NCI-H345 (cell line): ENCODE measurements at places on chromosomes 5 and 9.
A peak's percentile ranks its signal among the peaks of the same experiment; 100 is the strongest.

DNA sequence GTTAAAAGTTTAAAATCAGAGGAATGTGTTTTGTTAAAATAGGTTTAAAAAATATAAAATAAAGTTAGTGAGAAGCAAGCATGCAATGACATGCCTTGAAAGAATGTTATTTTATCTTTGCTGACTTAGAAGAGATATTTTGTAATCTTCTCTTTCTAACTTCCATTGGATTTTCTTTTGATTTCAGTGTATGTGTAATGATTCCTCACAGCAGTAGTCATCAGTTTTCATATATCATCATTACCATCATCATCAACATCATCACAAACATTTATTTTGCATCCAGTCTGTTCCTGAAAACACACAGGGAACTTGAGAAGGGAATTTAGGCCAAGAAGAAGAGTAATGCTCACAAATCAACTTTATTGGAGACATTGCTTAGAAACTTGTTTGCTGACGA, 699.6 kb downstream of the TAF11L14 start:
- no peak for DNase-seq

DNA sequence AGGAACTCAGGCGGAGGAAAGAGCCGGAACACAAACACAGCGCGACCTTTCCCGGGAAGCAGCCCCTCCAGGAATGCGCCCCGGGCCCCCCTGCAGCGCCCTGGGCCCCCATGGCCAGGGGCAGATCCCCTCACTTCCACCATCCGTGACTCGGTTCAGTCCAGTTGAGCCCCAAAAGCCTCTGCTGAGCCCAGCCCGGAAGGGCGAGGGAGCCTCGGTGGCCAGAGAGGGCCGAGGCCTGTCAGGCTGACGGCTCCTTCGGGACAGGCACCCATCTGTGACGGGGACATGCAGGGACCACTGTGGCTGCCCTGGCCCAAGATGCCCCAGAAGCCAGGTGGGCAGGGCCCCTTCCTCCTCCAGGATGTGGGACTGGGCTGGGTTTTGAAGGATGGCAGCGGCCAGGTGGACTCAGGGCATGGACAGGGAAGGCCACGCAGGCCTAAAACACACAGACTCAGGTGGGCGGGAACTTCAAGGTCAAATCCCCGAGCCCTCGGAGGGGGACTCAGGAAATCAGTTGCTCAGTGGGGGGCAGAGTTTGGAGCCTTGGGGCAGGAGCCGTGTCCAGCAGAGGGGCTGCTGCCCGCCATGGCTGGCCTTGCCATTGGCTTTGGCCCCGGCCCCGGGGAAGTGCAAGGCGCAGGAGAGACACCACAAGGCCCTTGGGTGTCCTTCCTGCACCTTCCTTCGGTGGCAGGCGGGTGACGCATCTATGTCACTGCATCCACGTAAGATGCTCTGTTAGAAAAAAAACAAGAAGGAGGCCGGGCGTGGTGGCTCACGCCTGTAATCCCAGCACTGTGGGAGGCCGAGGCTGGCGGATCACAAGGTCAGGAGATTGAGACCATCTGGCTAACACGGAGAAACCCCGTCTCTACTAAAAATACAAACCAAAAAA, 29.7 kb upstream of the ABO start:
- no peak for DNase-seq

DNA sequence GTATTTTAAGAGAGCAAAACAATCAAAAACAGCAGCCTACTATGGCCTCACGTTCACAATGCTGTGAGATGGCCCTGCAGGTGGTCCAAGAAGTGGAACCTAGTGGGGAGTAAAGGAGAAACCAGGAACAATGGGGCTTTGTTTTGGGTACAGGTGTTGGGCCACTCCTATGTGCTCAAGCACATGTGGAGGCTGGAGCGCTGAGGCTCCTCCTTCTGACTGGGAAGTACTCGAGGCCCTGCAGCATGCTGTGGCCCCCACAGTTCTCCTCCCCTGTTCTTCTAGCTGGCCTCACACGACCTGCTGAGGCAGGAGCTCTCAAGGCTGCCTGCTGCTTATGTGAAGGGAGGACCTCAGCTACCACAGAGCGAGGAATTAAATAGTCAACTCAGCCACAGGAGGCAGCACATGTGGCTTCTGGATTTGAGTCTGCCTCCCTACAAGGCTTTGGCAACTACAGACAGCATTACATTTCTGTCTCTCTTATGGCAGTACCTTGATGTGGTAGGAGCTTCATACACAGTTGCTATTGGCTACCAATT, 482.3 kb downstream of the SPOCK1 start:
- peak; percentile 83 for DNase-seq

- peak; percentile 11 for DNase-seq
Measured at GRCh38 chr5:168850683-168851082, 271.5 kb upstream of the PANK3 start.

DNA sequence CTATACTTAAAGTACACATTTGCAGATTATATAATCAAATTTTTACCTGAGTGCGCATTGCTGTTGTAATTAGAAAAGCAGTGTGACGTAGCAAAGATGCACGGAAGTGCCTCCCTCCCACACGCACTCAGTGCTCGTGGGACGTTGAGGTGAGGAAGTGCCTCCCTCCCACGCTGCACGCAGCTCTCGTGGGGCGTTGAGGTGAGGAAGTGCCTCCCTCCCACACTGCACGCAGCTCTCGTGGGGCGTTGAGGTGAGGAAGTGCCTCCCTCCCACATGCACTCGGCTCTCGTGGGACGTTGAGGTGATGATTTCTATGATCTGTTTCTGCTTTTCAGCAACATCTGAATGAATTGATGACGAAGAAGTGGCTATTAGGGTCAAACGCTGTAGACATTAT, 21.0 kb downstream of the EXOC3 start:
- no peak for DNase-seq

DNA sequence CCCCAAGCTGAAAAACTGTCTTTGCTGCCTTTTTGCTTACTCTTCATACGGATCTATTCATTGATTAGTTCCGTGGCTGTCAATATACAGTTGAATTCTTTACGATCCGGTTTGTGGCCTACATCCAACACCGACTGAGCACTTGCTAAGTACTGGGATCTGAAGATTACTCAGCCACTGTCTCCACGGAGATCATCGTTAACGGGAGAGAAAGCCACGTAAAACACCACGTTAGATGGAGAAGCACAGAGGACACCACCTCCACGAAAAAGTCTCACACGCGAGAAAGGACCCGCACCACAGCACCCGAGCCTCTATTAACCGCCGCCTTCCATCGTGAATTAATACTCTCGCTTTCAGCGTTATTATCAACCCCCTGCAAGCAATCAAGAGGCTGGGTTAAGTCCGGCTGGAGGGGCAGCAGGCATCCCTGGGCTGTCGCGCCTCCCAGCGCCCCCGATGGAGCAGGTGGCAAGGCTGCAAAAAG, 650 bp downstream of the ELP1 start:
- DNase-seq: peak; percentile 24

GRCh38 chr5:1536322-1536845, 12.6 kb upstream of the LPCAT1 start:
- DNase-seq: no peak

DNA sequence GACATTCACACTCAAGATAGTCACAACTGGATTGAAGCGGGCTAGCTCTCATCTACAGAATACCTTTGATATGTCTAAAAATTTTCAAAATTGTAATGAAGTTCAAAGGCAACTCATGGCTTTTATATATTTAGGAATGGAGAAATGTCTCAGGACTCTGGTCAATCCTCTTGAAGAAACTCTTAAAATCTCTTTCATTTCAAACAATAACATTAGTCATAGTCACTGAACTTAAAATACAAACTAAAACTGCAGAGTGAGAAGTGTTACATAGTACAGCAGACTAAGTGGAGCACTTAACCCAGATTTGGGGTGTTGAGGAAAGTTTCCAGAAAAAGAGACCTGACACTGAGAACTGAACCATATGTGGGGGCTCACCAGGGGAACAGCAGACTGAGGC, 20.7 kb downstream of the FANCC start:
- DNase-seq: no peak

- no peak for DNase-seq
Measured at GRCh38 chr5:38237681-38238080, 20.7 kb upstream of the EGFLAM start.

- peak; percentile 15 for DNase-seq
Measured at GRCh38 chr5:60504342-60504741, 195.6 kb downstream of the DEPDC1B start.

GRCh38 chr5:133193794-133194193, 142.0 kb downstream of the HSPA4 start:
- DNase-seq: no peak

- no peak for DNase-seq
Measured at GRCh38 chr9:130480673-130481072, 35.9 kb downstream of the ASS1 start.

GRCh38 chr5:146680846-146681584, 165.0 kb upstream of the GPR151 start:
- no peak for DNase-seq

DNA sequence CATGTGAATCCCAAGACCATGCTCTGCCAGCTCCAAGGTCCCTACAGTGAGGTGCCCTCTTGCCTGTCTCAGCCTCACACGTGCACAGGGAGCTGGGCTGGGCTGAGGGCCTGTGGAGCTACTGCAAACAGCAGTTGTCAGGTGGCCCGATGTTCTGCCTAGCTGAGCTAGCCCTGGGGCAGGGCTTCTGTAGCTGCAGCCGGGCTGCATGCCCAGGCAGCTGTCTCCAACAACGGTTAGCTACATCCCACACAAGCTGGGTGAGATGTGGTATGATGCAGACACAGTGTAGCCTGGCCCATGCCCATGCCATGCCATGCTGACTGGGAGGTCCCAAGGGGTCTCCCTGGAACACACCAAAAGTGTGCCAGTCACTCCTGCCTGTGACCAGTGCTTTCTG, 62.0 kb downstream of the MACROH2A1 start:
- DNase-seq: no peak

GRCh38 chr5:16852251-16853005, 83.7 kb downstream of the MYO10 start:
- DNase-seq: no peak

DNA sequence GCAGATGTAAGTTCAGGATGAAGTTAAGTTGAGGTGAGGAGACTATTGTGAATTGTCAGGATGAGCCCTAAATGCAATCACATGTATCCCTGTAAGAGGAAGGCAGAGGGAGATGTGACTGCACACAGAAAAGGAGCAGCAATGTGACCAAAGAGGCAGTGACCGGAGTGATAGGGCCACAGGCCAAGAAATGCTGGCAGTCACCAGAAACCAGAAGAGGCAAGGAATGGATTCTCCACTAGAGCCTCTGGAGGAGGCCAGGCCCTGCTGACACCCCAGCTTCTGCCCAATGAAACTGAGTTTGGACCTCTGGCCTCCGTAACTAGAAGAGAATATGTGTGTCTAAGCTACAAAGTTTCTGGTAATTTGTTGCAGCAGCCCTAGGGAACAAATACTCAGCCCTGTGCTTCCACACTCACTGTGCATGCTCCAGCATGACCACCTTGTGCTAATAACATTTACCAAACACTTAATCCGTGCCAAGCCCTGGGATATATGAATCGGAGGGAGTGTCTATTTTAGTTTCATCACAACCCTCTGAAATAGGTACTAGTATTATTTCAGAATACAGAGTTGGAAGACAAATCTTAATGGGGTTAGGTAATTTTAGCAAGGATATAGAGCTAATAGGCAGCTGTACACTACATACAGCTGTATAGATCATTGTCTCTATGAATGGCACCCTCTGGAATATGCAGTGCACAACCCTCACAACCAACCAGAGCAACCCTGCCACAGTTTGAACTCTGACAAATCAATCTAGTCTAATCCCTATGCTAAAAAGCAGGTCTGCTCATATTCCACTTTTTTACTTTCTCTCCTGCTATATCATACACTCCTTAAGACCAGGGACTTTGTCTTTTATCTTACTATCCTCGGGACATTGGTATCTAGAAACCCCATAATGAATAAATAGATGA, 7.8 kb upstream of the GPX8 start:
- no peak for DNase-seq

GRCh38 chr5:108193021-108193795, 188.7 kb downstream of the FBXL17 start:
- no peak for DNase-seq
